ENCODE measurements at places on chromosomes 13 and 19.

DNA sequence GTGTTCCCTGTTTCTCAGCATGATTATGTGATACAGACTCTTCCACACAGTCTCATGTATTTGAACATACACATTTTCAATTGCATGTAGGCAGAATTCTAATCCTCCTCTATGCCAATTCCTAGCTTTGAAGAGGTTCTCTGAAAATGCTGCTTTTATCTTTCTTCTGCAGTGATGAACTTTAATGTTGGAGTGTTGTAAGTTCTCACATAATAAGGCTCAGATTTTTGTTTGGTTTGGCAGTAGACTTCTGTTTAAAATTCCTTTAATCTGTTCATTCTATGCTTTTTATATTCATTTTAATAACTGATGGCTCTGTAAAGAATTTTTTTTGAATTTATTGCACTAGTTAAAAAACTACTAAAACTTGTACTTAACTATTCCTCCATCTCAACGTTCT lies 225.8 kb downstream of the GGACT start:
- DNase-seq, result no peak

- DNase-seq, result no peak
These were observed 5.9 kb downstream of the ARHGEF1 start for GRCh38 chr19:41888926-41889325.

GRCh38 chr19:49256691-49257090 lies 68.3 kb downstream of the SLC6A16 start:
- DNase-seq, result no peak

- DNase-seq, result no peak
These were observed 174.6 kb downstream of the COL4A1 start for GRCh38 chr13:110132225-110132982.

- no peak for DNase-seq
These were observed 4.9 kb upstream of the CERS1 start for GRCh38 chr19:18900700-18901481.

DNA sequence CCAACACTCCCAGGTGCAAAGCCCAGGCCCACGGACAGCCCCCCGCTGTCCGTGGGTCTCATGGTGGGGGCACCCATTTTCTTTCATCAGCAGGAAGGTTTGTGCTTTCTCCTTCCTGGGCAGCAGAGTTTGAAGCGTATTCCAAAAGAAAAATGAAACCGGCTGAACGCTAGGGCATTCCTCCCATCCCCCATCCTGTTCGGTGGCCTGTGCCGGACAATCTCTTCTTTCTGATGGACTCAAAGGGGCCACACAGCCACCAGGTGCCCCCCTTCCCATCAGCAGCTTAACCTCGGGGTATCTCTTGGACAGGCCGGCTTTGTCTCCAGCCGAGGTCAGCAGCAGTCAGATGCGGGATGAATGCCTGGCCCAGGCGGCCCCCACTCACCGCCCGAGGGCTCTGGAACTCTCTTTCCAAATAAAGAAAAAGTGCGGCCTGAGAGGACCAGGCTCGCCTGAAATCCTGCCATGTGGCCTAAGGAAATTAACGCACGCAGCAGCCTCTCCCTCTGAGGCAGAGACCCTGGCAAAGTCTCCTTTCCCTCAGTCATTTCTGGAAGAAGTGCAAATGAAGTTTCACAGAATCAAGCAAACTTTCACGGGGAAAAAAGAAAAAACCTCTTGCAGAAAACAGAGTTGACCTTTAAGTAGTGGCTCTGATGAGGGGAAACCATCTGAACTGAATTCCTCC lies 67.8 kb downstream of the RASA3 start:
- DNase-seq, result no peak

- DNase-seq, result no peak
These were observed 360.6 kb upstream of the TMTC4 start for GRCh38 chr13:101035119-101035620.

- no peak for DNase-seq
These were observed 487.6 kb downstream of the EFNB2 start for GRCh38 chr13:106047859-106048258.

GRCh38 chr13:46124967-46125933 lies 20.4 kb upstream of the CPB2 start:
- no peak for DNase-seq

DNA sequence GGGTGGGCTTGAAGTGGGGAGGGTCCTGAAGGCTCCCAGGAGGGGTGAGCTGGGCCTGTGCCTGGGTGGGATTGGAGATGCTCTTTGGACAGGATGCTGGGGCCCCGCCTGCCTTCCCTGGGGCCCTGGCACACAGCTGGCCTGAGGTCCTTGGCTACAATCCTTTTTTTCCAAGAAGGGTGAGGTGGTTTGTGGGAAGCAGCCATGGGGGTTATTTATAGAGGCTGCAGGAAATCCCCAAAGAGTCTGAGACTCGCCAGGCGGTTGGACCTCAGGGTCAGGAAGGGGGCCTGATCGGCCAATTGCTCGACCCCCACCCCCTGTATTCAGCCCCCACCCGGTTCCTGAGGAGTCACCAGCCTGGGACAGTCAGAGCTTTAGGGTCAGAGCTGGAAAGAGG lies 10.0 kb downstream of the GTPBP3 start:
- no peak for DNase-seq

DNA sequence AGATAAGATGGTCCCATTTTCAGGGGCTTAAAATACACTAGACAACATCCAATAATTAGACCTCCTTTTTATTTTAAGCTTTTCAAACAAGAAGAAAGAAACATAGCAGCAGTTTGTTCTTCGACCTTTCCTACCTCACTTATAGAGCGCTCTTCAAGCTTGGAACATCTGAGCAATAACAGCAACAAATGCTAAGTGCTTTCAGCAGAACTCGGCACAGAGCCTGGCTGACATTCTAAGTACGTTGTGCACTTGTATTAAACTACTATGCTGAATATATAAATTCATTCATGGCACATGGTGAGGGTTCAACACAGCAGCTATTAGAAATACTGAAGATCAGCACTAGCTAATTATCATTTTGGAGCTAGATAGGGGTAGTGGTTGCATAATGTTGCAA lies 256.1 kb upstream of the MAB21L1 start:
- DNase-seq, result no peak

GRCh38 chr13:37136187-37136586 lies 30.7 kb upstream of the CSNK1A1L start:
- DNase-seq, result no peak

DNA sequence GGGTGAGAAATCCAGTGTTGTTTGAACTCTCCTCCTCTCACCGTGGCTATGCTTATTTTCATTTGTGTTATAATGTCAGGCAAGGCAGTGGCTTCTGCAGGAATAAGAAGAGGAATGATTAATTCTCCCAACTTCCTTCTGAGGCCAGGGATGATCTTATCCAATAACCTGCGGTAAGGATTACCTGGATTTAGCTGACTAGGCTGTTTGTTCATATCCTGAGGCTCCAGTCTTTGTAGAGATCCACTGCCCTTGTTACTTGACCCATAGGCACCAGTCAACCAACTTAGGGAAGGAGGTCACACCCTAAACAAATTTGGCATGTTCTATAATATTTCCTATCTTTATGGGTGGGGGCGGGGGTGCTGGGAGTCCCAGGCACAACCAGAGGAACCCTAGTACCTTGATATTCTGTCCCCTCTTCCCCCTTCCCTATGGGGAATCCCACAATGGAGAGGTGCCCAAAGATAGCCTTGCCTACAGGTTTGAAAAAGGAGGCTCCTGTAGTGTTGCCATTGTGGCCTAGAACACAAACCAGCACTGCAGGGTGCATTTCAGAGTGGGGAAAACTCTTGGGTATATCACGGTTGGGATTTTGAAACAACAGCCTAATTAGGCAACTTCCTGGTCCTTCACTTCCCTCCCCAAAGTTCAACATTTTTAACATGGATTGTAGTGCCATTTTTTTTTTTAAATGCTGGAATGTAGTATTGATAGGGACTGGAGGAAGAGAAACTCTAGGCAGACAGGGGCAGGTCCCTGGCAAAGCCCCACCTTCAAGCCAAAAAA lies 977.5 kb upstream of the SPRY2 start:
- DNase-seq, result no peak

GRCh38 chr13:45316338-45316737 lies 24.6 kb downstream of the TPT1 start:
- no peak for DNase-seq

- DNase-seq, result no peak
These were observed 149.8 kb upstream of the FREM2 start for GRCh38 chr13:38537051-38537450.

DNA sequence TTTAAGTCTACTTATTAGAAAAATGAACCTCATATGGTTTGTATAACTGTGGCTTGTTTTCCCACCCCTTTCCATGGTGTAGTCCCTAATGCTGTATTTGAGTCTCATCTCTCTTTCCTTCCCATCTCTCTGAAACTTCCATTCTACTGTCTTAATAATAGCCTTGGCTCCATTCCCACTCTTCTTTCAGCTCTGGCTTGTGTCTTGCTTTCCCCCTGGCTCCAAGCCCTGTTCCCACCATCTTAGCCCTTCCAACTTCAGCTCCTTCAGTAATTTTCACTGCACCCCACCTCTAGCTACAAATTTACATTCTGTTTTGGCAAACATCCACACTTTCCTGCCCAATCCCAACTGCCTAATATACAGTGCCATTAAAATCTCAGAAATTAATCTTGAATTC lies 137.5 kb downstream of the SLITRK6 start:
- DNase-seq, result no peak

DNA sequence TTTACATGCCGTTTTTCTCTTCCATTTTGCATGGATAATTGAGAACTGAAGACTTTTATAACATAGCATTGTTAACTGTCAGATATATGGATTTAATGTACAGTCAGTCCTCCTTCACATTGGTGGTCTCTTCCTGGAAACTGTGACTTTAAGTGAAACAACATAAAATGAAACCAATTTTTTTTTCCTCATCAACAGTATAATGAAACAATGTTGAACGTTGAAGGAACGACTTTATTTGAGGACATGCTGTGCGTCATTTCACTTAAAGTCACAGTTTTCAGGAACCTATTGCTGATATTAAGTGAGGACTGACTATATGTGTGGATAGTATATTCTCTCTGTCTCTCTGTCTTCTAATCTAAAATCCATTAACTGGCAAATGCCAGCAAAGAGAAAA lies 54.8 kb downstream of the COG3 start:
- DNase-seq, result no peak

GRCh38 chr13:72889495-72889894 lies 107.6 kb downstream of the PIBF1 start:
- DNase-seq, result no peak

DNA sequence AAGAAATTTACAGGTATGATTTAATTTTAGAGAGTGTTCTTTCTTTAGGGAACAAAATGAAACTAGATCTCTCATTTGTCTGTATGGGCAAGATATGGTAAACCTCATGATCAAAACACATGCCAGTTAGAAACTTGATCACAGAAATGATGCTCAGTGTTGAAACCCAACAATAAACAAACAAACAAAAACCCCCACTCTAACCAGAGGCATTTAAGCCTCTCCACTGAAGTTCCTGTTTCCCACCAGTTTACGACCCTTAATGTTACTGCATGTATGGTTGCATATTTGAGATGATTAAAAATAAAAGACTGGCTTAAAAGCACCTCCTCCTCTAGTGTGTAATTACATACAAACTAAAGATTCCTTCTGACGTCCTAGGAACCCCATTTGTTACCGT lies 293.3 kb upstream of the MAB21L1 start:
- DNase-seq, result no peak

- DNase-seq, result no peak
These were observed 19.9 kb upstream of the ZNF208 start for GRCh38 chr19:22030680-22031079.

- no peak for DNase-seq
These were observed 495.0 kb downstream of the PCDH17 start for GRCh38 chr13:58126496-58126895.

DNA sequence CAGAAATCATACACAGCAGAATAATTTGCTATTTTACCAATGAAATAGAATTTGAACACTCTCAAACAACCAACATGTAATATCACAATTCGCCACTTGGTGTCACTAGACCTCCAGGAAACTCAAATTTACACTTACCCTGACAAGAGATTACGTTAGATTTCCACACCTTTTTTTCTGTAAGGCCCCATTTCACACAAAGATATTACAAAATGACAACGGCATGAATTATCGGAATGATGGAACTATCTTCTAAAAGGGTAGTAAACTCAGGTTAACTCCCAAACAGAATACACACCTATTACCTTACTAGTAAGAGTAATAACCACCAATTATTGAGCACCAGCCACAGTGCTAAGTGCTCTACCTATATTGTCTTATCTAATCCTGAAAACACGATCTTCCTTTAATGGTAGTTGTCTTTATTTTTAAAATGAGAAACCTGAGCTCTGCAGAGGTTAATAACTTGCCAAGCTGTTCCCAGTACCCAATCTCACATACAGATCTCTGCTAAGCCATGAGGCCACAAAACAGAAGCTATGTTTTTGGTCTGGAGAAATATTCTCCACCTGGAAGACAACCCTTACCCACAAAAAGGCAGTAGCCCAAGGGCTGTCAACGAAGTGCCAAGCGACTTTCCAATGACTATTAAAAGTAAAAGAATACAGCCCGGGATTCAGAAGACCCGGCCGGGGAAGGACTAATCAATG lies 152.4 kb downstream of the DCLK1 start:
- no peak for DNase-seq

DNA sequence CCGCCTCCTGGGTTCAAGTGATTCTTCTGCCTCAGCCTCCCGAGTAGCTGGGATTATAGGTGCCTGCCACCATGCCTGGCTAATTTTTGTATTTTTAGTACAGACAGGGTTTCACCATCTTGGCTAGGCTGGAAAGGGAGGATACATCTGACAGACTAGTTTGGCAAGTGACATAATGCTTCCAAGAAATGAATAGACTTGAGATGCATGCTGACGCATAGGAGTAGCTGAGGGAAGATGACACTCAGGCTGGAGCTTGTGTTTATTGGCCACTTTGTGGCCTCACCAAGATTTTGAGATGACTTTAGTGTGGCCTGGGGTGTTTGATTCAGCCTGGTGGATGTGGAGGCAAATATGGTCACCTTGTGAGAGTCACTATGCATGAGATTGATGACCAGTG lies 4.0 kb downstream of the ZNF586 start:
- DNase-seq, result no peak

All from GM12878 (cell line).